ENCODE measurements at places on chromosomes 12 and 14. TPM values are rescaled to one million over a fixed set of nuclear protein-coding genes. Genes with fewer than 3 reads are reported as not detected.

- H3K36me3 ChIP-seq = no peaks in the 10 kb centered on the region
- ATAC-seq = no peak
Measured at GRCh38 chr14:80978403-80978802, 23.0 kb downstream of the TSHR start.

DNA sequence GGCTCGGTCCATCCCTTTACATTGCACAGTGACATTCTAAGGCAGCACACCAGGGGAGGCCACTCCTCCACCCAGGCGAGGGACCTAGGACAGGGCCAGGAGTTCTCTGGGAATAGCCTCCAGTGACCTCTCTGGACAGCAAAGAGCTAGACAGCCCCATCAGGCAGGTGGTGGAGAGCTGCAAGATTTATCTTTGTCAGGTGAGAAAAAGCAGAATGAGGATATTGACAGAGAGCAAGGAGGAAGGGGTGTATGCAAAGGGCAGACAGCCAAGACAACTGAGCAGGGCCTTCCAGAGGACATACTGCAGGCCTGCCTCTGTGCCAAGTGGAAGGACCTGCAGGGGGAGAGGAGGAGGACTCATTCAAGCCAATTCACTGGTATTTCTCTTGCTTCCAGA, 112.4 kb upstream of the MAX start:
- no peaks in the 10 kb centered on the region for H3K36me3 ChIP-seq
- no peak overlapping the region for H3K27ac ChIP-seq
- H3K27me3 ChIP-seq = no peaks in the 10 kb centered on the region
- ATAC-seq = no peak

- H3K27ac ChIP-seq = peak overlapping the region; percentile 80
- H3K4me3 ChIP-seq = peak overlapping the region; percentile 53
- H3K36me3 ChIP-seq = no peaks in the 10 kb centered on the region
- ATAC-seq = peak; percentile 17
- no peaks in the 10 kb centered on the region for H3K4me1 ChIP-seq
Measured at GRCh38 chr14:60721326-60722106, 2.6 kb downstream of the SIX4 start.

DNA sequence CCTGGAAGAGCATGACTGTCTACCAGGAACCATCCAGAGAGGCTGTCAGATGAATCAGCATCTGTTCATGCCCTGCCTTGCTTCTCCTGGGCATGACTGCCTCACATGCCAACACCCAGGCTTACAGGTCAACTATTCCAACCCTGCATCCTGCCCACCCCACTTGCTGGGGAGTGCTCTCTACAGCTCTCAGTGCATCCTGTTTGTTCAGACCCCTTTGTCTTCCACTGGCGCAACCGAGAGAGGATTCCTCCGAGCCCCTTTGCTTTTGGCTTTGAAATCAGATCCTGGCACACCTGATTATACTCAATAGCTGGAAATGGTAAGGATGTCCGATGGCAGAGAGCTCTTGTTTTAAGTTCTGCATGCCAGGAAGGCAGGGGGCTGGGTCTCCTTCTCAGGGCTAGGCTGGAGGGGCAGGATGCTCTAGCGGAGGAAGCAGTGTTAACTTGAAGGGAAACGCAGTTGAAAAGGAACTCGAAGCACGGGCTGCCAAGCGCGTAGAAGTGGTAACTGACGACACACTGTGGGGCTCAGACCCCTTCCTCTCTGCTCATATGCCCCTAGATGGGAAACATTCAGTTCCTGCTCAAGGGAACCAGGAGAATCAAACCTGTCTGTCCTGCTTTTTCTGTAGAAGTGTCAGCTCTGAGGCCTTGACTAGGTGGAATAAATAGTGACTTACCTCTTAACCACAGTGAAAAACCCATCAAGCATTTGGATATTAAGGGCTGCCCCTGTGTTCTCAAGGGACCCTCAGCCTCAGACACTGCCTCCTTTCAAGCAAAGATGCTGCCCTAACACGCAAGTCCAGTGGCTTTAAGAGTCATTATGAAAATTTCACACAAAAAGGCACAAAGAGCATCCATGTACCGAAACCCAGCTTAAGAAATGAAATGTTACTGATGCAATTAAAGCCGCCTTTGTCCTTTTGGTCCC, 297.5 kb downstream of the ZFP36L1 start:
- no peaks in the 10 kb centered on the region for H3K27me3 ChIP-seq
- peak overlapping the region; percentile 60 for H3K27ac ChIP-seq
- H3K4me3 ChIP-seq = no peak overlapping the region
- no peaks in the 10 kb centered on the region for H3K4me1 ChIP-seq
- ATAC-seq = peak; percentile 52
- no peaks in the 10 kb centered on the region for H3K36me3 ChIP-seq

DNA sequence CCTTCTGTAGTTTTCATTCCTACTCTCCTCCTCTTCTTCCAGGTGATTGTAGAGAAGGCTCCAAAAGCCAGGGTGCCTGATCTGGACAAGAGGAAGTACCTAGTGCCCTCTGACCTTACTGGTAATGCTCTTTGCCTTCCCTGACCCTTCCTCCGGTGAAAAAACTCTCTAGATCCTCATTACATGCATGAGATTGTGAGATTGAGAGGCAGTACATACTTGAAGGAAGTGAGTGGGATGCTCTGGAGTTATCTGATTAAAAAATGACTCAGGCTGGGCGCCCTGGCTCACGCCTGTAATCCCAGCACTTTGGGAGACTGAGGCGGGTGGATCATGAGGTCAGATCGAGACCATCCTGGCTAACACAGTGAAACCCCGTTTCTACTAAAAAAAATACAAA, 5.3 kb downstream of the GABARAPL1 start:
- peak overlapping the region; percentile 2 for H3K27ac ChIP-seq
- H3K36me3 ChIP-seq = peaks cover 69% of the 10 kb centered on the region
- H3K4me1 ChIP-seq = no peaks in the 10 kb centered on the region
- ATAC-seq = no peak

DNA sequence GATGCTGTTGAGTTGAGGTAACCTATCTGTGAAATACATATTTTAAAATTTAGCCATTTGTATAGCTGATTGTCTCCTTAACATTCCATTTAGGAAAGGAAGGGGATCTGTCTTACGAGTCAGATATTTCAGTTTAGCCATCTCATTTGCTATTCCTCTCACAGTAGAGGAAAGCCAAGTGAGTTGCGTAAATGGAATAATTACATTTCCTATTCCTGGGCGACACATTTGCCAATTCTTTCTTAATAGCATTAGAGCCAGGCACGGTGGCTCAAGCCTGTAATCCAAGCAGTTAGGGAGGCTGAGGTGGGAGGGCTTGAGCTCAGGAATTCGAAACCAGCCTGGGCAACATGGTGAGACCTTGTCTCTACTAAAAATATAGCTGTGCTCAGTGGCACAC, 116.3 kb downstream of the TMX1 start:
- no peak overlapping the region for H3K27ac ChIP-seq
- no peaks in the 10 kb centered on the region for H3K36me3 ChIP-seq
- ATAC-seq = no peak
- H3K4me3 ChIP-seq = no peak overlapping the region
- no peaks in the 10 kb centered on the region for H3K4me1 ChIP-seq

GRCh38 chr12:88266806-88267360, 124.8 kb downstream of the TMTC3 start:
- H3K4me1 ChIP-seq = no peaks in the 10 kb centered on the region
- no peak overlapping the region for H3K4me3 ChIP-seq
- no peaks in the 10 kb centered on the region for H3K27me3 ChIP-seq
- peak overlapping the region; percentile 31 for H3K27ac ChIP-seq

HOXC10 gene
- not detected for total RNA-seq

SYCP3 gene
- total RNA-seq = not detected

ENDOU gene
- 0.47 TPM for total RNA-seq

Measured in gastroesophageal sphincter (tissue), 4 donors.